Pulmonary artery endothelial cell (primary cell): ENCODE measurements at places on chromosomes 5 and 9. TPM values are rescaled to one million over a fixed set of nuclear protein-coding genes. Genes with fewer than 3 reads are reported as not detected.
A peak's percentile ranks its signal among the peaks of the same experiment; 100 is the strongest.

GRCh38 chr5:117220730-117221129 is 646.1 kb upstream of the SEMA6A start:
- DNase-seq, result no peak

IFNA21 gene
- total RNA-seq, result not detected in 2 replicates

DNA sequence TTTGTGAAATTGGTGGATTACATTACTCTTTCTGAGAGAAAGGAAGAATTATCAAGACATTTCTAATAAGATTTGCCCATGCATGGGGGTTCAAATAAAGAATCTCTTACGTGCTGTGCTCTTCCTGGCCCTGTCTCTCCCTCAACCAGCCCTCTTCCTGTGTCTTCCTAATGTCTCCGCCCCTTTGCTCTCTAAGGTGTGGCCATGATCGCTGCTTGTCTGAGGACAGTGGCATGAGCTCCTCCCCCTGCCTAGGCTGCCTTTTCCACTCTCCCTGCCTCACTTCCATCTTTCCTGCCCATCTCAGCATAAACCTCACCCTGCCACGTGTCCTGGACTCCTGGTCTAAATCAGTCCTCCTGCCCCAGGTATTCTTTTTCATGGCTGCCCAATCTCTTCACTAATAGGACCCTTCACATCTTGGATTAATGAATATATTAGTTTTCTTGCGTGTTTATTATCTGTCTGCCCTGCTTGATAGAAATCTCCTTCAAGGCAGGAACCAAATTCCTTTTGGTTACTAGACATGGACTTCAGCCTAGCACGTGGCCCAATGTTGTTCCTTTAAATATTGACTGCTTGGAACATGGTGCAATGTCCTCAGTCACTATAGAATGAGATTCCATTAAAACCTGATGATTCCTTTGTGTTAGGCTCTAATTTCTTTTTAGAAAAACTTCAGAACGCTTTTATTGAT is 122.3 kb downstream of the MTRR start:
- no peak for DNase-seq

GRCh38 chr5:171846323-171846722 is 60.7 kb downstream of the SMIM23 start:
- no peak for DNase-seq

NRG2 gene
- 0.46 and 0.71 TPM in 2 replicates for total RNA-seq

CAMK4 gene
- 2.2 and 5.4 TPM in 2 replicates for total RNA-seq

CER1 gene
- total RNA-seq, result not detected in 2 replicates

- DNase-seq, result no peak
Measured at GRCh38 chr9:127117801-127118200, 4.6 kb downstream of the ANGPTL2 start.

GRCh38 chr5:173323106-173323798 is 5.0 kb downstream of the STC2 start:
- DNase-seq, result no peak

DNA sequence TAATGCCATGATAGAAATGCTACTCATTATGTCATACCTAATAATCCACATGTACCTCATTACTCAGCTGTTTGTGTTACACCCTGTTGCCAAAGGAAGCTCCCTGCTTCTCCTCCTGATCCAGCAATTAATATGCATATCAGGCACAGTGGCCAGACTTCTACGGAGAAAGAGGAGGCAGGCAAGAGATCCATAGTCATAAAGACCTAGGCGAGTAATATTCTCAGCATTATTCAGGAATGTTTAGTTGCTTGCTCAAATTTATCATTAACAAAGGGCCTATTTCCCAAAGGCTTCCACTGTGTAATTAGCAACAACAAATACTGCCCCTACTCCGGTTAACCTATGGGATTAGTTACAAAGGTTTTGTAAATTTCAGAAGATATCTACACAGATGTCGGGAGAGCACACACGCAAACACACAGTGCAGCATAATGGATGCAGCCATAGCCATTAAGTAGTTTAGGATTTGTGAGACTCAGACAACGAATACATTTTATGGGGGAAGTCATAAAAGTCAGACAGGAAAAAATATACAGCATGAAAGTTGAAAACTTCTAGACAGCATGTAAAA is 192.6 kb downstream of the EFNA5 start:
- no peak for DNase-seq

DNA sequence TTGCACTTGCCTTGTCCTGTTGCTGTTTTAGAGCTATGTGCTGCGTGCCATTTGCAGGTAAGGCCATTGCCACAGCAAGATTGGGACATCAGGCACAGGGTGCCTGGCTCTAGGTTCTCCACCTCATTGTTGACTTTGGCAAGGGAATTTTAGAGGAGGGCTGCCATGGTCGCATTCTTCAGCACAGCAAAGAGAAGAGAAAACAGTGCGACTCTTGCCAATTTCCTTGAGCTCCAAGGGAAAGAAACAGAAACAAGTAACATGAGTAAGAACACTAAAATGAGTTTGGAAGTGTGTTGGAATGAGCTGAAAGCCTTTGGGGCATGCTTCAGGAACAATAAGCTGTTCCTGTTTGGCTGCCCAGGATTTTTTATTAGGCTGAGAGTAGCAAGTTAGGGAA is 188.1 kb upstream of the IL12B start:
- DNase-seq, result no peak

- DNase-seq, result no peak
Measured at GRCh38 chr9:82115331-82115730, 126.8 kb downstream of the SPATA31D1 start.

HTR1A gene
- not detected in 2 replicates for total RNA-seq

GRCh38 chr5:57435701-57436134 is 46.9 kb downstream of the ACTBL2 start:
- DNase-seq, result peak; percentile 96

- no peak for DNase-seq
Measured at GRCh38 chr5:80387063-80387768, 20.6 kb upstream of the ZFYVE16 start.

DNA sequence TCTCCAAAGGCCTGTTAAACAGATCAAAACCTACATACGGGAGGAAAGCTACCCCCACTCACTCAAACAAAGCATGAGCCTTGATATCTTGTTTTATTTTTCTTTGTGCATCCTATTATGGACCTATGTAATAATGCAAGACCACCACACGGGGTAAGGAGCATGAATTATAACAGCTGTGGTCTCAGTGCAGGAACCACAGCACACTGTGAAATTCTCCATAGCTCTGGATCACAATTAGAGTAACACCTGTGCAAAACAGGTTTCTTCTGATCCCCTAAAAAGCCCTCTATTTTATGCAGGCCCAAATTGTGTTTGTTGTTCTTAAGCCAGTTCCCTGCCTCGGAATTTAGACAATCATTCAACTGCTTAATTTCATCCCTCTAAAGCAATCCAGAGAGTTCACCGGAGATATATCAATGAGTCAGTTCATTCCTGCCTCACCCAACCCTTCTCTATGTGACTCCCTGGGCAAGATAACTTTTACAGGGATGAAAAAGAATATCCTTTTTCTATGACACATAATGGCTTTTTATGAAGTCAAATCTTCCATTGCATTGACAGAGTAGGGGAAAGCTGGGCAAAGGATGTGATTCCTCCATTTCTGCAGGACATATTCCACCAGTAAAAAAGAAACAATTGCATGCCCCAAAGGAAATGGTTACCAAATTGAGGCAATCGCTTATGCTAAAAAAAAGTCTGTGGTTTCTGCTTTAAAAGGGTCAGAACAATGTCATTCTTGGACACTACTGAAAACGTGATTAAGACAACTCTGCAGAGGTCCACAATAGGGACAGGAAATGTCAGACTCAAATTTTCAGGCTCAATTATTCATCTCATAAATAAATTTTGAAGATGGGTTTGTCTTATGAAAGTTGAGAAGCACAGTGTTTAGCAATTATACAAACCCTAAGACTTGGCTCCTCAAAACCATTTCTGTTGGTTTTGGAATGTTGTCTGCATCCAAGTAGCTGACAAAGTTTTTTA is 41.6 kb upstream of the FST start:
- DNase-seq, result no peak
